Stimulated activated CD8-positive, alpha-beta memory T cell treated with anti-CD3 and anti-CD28 coated beads, Interleukin-7, amount 100 ng/mL, for 4 hours (primary cell): ENCODE measurements at places on chromosomes 11 and 22.

DNA sequence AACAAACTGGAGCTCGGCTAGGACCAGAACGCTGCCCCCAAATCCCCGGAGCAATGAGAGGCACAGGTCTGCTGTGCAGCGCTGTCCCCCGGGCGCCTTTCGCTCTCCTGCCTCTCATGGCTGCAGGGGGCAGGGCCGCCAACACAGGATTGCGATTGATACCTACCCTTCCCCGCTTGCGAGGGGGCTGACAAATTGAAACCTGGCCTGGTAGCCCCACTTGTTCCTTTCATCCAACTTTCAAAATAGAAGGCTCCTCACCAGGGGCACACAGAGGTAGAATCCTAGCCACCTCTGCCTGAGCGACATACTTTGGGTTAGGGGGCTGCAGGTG, 642 bp upstream of the CASTOR1 start:
- DNase-seq, result no peak

- no peak for DNase-seq
Measured at GRCh38 chr11:45274206-45274605, 11.9 kb downstream of the SYT13 start.

DNA sequence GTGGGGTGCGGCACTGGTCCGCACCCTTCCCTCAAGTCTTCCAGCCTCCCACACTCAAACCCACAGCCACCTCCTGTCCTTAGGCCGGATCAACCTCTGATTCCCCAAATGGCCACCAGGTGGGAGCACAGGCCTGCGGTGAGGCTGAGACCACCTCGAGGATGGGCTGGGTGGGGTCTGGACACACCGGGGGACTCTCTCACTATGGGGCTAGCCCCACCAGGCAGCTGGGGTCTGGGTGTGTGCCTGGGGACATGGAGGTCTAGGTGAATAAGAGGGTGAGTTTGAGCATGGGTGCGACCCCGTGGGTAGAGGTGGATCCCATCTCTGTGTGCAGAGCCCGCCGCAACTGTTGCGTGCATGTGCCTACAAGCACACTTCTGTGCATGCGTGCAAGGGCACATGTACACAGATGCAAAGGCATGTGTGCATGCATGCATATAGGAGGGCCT, 32.6 kb downstream of the MYO18B start:
- DNase-seq, result no peak

DNA sequence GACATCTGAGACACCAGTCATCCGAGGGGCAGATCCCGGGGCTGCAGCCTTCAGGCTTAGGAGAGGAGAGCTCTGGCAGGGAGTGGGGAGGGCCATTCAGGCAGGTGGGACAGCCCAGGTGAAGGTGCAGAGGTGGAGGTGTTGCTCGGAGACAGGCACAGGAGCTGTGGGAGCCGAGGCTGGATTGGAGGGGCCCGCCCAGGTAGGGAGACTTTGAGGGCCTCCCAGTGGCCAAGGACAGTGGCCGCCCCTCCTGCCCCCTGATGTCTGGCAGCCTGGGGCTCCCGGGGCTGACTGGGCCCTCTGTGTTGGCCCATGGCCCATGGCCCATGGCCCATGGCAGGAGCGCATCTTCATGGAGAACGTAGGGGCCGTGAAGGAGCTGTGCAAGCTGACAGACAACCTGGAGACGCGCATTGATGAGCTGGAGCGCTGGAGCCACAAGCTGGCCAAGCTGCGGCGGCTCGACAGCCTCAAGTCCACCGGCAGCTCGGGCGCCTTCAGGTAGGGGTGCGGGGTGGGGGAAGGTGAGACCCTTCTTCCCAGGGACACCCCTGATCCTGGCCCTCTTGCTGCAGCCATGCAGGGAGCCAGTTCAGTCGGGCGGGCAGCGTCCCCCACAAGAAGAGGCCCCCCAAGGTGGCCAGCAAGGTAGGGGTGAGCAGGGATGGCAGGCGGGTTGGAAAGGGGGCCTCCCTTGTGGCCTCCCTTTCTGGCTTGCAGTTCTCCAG, 13.3 kb downstream of the TMEM258 start:
- no peak for DNase-seq

DNA sequence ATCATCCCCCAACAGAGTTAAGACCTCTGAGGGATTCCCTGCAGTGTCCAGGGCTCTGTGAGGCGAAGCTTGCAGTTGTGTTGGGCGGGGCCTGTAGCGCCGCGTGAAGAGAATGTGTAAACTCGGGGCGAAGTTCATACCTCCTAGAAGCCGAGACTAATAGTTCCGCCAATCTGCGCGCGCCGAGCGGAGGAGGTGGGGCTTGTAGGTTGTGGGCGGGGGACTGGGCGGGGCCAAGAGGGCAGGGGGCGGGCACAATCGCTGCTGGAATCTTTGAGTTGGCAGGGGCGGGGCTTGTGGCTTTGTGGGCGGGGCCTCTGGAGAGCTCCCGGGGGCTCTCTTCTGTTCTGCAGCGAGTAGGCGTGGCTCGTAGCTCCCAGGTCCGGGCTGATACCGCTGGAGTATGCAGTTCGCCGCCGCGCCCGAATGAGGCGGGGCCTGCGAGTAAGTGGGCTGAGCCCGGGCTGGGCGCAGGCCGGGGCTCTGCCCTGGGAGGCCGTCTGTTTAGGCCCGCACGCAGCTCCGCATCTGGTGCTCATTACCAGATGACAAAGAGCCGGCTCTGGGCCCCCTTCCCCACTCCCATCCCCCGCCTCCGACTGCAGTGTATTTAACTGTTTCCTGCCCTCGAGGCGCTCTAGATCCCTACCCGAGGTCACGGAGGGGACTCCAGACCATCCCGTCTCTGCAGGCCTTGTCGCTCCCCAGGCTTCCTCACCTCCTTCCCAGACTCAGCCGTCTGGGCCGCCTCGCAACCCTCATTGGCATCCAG, 4.1 kb downstream of the CD248 start:
- DNase-seq, result peak; percentile 93

- peak; percentile 16 for DNase-seq
Measured at GRCh38 chr22:28674121-28674563, 5.5 kb downstream of the TTC28 start.

GRCh38 chr11:59271811-59272327, 59.1 kb upstream of the MPEG1 start:
- DNase-seq, result no peak

- DNase-seq, result no peak
Measured at GRCh38 chr11:44139565-44140330, 44.3 kb downstream of the EXT2 start.

DNA sequence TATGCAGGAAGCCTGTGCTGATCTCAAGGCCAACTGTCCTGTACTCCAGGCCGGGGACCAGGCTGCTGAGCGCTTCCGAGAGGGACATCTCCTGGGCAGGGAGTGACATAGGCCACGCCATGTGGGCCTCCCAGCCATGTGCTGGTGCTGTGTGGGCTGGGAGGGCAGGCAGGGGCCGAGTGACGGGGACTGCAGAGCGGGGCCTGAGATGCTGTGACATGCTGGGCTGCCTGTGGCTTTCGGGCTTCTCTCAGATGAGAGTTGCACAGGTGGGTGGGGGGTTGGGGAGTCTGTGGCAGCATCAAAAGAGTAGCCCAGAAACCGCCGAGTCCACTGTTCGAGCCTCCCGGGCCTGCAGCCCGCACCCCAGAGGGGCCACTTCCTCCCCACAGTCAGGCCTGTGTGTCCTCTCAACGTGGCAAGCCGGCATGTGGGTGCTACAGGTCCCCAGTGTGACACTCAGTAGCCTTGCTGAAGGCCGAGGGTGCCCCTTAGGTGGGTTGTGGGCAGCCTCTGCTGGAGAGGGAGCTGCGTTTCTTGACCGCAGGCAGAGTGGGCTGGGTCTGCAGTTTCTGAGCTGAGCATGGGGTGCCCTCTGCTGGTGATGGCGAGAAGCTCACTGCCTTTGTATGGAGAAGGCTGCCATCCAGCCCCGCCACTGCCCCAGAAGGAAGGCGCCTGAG, 101.2 kb downstream of the BCR start:
- DNase-seq, result peak; percentile 69

GRCh38 chr11:91795139-91795887, 429.3 kb upstream of the FAT3 start:
- no peak for DNase-seq
